Psoas muscle (tissue), 8 donors: ENCODE measurements at places on chromosomes 1 and 21.
A peak's percentile ranks its signal among the peaks of the same experiment; 100 is the strongest.

GRCh38 chr1:82697965-82698364 is 897.2 kb downstream of the ADGRL2 start:
- H3K36me3 ChIP-seq = no peaks in the 10 kb centered on the region
- no peak for DNase-seq
- H3K4me1 ChIP-seq = no peaks in the 10 kb centered on the region

DNA sequence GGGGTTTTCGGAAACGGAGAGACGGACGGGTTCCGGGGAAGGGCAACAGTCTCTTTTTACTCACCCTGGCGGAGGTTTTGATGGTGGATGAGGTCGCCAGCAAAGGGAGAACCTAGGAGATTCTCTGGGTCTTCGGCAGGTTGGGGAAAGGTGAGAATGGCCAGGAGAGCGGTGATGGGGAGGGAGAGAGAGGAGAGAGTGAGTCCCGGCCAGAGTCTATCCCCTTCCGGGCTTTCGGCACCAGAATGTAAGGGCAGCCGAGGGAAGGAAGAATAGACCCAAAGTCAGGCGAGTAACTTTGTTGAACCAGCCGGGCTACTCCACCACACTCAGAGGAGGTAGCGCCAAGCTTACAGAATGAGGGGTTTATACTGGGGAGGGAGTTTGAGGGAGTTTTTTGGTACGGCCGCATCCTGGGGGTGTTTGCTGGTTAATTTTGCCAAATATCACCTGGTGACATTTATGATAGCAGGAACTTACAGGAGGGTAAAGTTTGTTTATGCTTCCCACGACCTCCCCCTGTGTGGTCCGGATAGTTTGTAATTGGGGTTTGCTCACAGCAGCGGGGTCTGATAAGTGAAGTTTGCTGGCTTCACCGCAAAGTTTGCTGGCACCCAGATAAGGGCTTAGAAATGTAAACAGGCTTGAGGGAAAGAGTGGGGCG is 141.1 kb upstream of the ETV3 start:
- no peak for DNase-seq
- peaks cover 29% of the 10 kb centered on the region for H3K27me3 ChIP-seq
- H3K4me1 ChIP-seq = no peaks in the 10 kb centered on the region
- no peak overlapping the region for H3K4me3 ChIP-seq
- H3K27ac ChIP-seq = no peak overlapping the region

GRCh38 chr1:233064988-233065387 is 114.6 kb downstream of the NTPCR start:
- DNase-seq = no peak
- H3K27ac ChIP-seq = no peak overlapping the region
- no peaks in the 10 kb centered on the region for H3K36me3 ChIP-seq
- H3K27me3 ChIP-seq = no peaks in the 10 kb centered on the region
- H3K4me3 ChIP-seq = no peak overlapping the region

- no peak for DNase-seq
- H3K4me1 ChIP-seq = no peaks in the 10 kb centered on the region
- H3K4me3 ChIP-seq = no peak overlapping the region
- H3K27ac ChIP-seq = no peak overlapping the region
- no peaks in the 10 kb centered on the region for H3K27me3 ChIP-seq
- H3K36me3 ChIP-seq = no peaks in the 10 kb centered on the region
Measured at GRCh38 chr1:84277343-84278059, 24.0 kb upstream of the SAMD13 start.

GRCh38 chr1:36207339-36207738 is 16.9 kb upstream of the THRAP3 start:
- H3K27ac ChIP-seq = peak overlapping the region; percentile 67
- peaks cover 28% of the 10 kb centered on the region for H3K4me1 ChIP-seq
- H3K36me3 ChIP-seq = no peaks in the 10 kb centered on the region
- no peaks in the 10 kb centered on the region for H3K27me3 ChIP-seq
- peak; percentile 79 for DNase-seq

GRCh38 chr1:225454733-225455132 is 26.9 kb upstream of the LBR start:
- no peaks in the 10 kb centered on the region for H3K27me3 ChIP-seq
- no peaks in the 10 kb centered on the region for H3K4me1 ChIP-seq
- H3K27ac ChIP-seq = no peak overlapping the region
- no peaks in the 10 kb centered on the region for H3K36me3 ChIP-seq
- no peak for DNase-seq

DNA sequence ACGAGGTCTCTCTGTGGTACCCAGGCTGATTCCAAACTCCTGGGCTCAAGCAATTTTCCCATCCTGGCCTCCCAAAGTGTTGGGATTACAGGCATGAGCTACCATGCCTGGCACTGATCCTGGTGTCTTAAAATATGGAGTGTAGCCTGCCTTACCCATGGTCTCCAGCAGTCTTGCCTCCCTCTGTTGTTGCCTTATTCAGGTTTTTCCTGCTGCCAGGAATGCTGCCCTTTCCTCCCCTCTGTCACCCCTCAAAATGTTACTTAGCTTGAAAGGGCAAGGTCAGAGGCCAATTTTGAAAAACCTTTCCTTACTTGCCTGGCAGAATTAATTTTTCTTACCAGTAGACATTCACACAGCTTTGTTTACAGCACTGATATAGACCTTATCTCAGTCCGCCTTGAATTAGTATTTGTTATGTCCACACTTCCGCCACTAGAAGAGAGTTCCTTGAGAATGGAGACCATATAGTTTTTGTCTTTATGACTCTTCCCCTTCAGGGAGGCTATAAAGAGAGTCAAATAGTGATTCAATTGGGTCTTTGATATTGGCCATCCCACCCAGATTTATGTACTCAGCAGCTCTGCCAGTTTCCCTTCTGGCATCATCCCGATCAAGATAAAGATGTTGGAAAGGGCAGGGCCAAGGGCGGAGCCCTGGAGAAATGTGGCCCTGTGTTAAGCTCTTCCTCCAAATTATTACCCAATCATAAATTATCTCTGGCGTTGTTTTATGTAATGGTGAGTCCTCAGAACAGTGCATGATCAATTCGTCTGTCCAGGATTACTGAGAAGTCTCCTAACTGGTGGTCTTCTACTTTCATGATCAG is 38.8 kb downstream of the C1orf21 start:
- H3K36me3 ChIP-seq = peaks cover 6% of the 10 kb centered on the region
- H3K27me3 ChIP-seq = no peaks in the 10 kb centered on the region
- H3K4me3 ChIP-seq = no peak overlapping the region
- H3K4me1 ChIP-seq = peaks cover 59% of the 10 kb centered on the region
- peak overlapping the region; percentile 38 for H3K27ac ChIP-seq

DNA sequence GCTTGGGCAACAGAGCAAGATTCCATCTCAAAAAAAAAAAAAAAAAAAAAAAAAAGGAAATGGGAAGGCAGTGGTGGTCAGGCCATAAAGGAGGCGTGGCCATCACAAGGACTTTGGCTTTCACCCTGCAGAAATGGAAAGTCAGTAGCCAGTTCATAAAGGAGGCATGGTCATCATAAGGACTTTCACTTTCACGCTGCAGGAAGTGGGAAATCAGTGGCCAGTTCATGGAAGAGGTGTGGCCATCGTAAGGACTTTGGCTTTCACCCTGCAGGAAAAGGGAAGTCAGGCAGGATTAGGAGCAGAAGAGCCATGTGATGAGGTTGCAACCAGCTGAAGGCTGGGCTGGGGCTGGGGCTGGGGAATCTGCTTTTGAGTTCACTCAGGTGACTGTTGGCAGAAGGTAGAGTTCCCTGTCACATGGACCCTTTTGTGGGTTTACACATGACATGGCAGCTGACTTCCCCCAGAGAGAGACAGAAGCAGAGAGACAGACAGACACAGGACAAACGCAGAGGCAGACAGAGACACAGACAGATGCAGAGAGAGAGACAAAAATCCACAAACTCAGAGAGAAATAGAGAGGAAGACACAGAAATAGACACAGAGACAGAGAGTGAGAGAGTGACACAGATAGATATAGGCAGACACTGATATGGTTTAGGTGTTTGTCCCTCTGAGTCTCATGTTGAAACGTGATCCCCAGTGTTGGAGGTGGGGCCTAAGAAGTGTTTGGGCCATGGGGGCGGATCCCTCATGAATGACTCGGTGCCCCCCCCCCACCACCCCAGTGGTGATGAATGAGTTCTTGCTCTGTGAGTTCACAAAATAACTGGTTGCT is 263.9 kb upstream of the KAZN start:
- no peaks in the 10 kb centered on the region for H3K27me3 ChIP-seq
- no peaks in the 10 kb centered on the region for H3K4me1 ChIP-seq
- H3K27ac ChIP-seq = no peak overlapping the region
- H3K4me3 ChIP-seq = no peak overlapping the region
- H3K36me3 ChIP-seq = no peaks in the 10 kb centered on the region
- no peak for DNase-seq

GRCh38 chr1:69328186-69328585 is 239.5 kb upstream of the LRRC7 start:
- H3K36me3 ChIP-seq = no peaks in the 10 kb centered on the region
- no peaks in the 10 kb centered on the region for H3K4me1 ChIP-seq
- H3K27ac ChIP-seq = no peak overlapping the region
- no peak for DNase-seq
- H3K4me3 ChIP-seq = no peak overlapping the region
- H3K27me3 ChIP-seq = no peaks in the 10 kb centered on the region

DNA sequence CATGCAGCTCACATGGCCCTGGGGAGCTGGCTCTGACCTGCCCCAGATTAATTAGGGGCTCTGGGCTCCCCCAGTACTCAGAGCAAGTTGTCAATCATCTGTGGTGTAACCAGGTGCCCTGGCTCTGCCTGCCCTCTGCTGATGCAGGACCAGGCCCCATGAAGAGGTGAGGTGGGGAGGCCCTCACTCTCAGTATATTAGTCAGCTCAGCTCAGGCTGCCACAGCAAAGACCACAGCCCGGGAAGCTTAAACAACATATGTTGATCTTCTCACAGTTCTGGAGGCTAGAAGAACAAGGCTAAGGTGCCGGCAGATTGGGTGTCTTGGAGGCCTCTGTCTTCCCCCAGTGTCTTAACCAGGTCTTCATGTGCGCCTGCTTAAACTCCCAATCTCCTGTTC is 66.5 kb downstream of the FCRL5 start:
- no peak for DNase-seq
- H3K4me1 ChIP-seq = no peaks in the 10 kb centered on the region
- no peak overlapping the region for H3K4me3 ChIP-seq

DNA sequence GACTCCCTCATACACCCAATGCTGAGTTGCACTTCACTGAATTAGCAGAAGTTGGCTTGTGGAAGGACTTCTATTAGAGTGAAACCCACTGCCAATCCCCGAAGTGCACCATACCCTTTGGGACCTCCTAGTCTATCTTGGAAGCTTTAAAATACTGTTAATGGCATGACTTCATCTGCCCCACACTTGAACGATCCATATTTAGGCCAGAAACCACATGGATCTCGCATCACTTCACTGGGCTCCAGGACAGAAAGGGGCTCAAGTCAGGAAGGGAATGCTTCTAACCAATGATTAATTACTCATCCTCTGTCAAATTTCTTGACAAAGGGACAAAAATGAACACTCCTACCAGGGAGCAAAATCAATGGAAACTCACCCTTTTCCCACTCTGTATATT is 69.1 kb downstream of the BCAR3 start:
- peaks cover 73% of the 10 kb centered on the region for H3K4me1 ChIP-seq
- no peak for DNase-seq

GRCh38 chr21:14773777-14774345 is 227.7 kb upstream of the SAMSN1 start:
- H3K27me3 ChIP-seq = no peaks in the 10 kb centered on the region
- no peaks in the 10 kb centered on the region for H3K36me3 ChIP-seq
- no peak overlapping the region for H3K27ac ChIP-seq
- DNase-seq = peak; percentile 44
- H3K4me3 ChIP-seq = no peak overlapping the region
